ENCODE measurements at places on chromosomes 4 and X. TPM values are rescaled to one million over a fixed set of nuclear protein-coding genes. Genes with fewer than 3 reads are reported as not detected.

TRIM61 gene
- 3.9 TPM for polyA plus RNA-seq

LPAR4 gene
- polyA plus RNA-seq: 25.6 TPM

UGT2B10 gene
- polyA plus RNA-seq: not detected

USP51 gene
- polyA plus RNA-seq: 7.0 TPM

SMIM10L2A gene
- polyA plus RNA-seq: 47.0 TPM

TLL1 gene
- 1.2 TPM for polyA plus RNA-seq

BEX1 gene
- 408 TPM for polyA plus RNA-seq

ATOH1 gene
- not detected for polyA plus RNA-seq

GCNA gene
- polyA plus RNA-seq: 3.7 TPM

SGCB gene
- 82.5 TPM for polyA plus RNA-seq

NUDT10 gene
- 29.5 TPM for polyA plus RNA-seq

GPR119 gene
- polyA plus RNA-seq: not detected

LIMCH1 gene
- polyA plus RNA-seq: 61.7 TPM

PIN4 gene
- 26.4 TPM for polyA plus RNA-seq

FGF5 gene
- 0.29 TPM for polyA plus RNA-seq

PIR gene
- 8.5 TPM for polyA plus RNA-seq

CLNK gene
- 0.13 TPM for polyA plus RNA-seq

SH3BP2 gene
- polyA plus RNA-seq: 46.0 TPM

GLRA2 gene
- 49.6 TPM for polyA plus RNA-seq

ADGRG4 gene
- 0.03 TPM for polyA plus RNA-seq

GJB1 gene
- 3.0 TPM for polyA plus RNA-seq

KLB gene
- 0.45 TPM for polyA plus RNA-seq

CD40LG gene
- polyA plus RNA-seq: not detected

LSM6 gene
- 46.2 TPM for polyA plus RNA-seq

UGT8 gene
- 253 TPM for polyA plus RNA-seq

PRDM5 gene
- 14.4 TPM for polyA plus RNA-seq

PSAPL1 gene
- polyA plus RNA-seq: not detected

RHOH gene
- polyA plus RNA-seq: 1.1 TPM

PNMA5 gene
- polyA plus RNA-seq: 6.6 TPM

RADX gene
- 10.8 TPM for polyA plus RNA-seq

GALNT7 gene
- 21.4 TPM for polyA plus RNA-seq

GAB1 gene
- polyA plus RNA-seq: 38.6 TPM

SPRY1 gene
- 27.2 TPM for polyA plus RNA-seq

SSX4B gene
- polyA plus RNA-seq: not detected

SMIM43 gene
- 0.48 TPM for polyA plus RNA-seq

UGT2B15 gene
- not detected for polyA plus RNA-seq

CENPI gene
- polyA plus RNA-seq: 5.2 TPM

SPOCK3 gene
- polyA plus RNA-seq: 74.8 TPM

SLC49A3 gene
- 5.1 TPM for polyA plus RNA-seq

ALAS2 gene
- polyA plus RNA-seq: 11.6 TPM

HSFX2 gene
- polyA plus RNA-seq: 0.86 TPM

ENPP6 gene
- polyA plus RNA-seq: 30.4 TPM

NBDY gene
- 109 TPM for polyA plus RNA-seq

ZDHHC15 gene
- polyA plus RNA-seq: 9.1 TPM

SPANXA2 gene
- polyA plus RNA-seq: not detected

CHRDL1 gene
- polyA plus RNA-seq: 12.6 TPM

BRS3 gene
- 0.36 TPM for polyA plus RNA-seq
